Umbilical cord (tissue), 2 donors: ENCODE measurements at places on chromosomes 4 and X. TPM values are rescaled to one million over a fixed set of nuclear protein-coding genes. Genes with fewer than 3 reads are reported as not detected.

DNA sequence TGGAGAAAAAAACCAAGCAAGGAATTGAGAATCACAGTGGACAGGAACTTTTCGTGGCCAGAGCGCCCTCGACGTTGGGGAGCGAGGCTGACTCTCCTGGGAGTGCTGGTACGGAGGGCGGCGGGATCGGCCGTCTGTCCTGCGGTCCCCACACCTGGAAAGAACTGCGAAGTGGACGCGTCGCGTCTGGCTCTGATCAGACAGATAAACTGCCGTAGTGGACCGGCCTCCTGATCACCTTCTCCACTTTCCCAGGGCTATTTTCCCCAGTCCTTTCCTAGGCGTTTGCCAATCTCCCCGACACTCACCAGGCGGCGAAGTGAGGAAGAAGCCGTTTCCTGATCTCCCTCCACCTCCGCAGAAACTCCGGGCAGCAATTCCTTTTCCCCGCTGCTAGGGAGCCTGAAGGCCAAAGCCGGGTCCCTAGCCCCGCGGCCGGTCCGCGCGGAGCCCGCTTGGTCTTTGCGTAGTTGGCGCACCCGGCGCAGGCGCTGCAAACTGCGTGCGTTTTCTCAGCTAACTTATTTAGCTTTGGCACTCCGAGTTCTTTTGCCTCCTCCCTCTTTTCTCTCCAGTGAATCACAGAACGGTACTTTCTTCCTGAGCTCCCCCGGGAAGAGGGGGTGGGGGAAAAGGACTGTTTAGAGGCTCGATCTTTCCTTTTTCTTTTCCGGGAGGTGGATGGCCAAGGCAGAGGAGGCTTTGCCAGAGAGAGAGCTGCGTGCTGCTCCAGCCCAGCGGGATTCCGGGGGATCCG, at the start of gene ARSJ:
Gene ARSJ, minus strand, starts transcription at position 500 of the 757 bp plus-strand sequence. CDS start 813 bp downstream, outside the sequence.
- peak; percentile 81 for DNase-seq

DNA sequence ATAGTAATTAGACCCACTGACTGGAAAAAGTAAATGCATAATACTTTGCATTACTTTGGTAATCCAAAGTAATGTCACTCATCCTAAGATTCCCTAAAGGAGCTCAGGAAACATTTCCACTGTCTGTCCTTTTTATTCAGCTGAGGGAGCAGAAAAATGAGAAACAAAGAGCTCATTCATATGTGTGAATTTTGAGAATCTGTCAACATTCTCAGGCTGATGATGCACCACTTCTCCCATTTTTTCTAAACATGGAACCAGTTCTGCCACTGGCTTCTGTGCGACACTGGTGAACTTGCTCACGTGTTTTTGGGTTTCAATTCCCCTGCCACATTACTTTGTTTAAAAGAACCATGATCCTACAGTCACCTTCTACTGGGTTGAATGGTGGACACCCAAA, 28.4 kb upstream of the ADH7 start:
- DNase-seq = no peak

DNA sequence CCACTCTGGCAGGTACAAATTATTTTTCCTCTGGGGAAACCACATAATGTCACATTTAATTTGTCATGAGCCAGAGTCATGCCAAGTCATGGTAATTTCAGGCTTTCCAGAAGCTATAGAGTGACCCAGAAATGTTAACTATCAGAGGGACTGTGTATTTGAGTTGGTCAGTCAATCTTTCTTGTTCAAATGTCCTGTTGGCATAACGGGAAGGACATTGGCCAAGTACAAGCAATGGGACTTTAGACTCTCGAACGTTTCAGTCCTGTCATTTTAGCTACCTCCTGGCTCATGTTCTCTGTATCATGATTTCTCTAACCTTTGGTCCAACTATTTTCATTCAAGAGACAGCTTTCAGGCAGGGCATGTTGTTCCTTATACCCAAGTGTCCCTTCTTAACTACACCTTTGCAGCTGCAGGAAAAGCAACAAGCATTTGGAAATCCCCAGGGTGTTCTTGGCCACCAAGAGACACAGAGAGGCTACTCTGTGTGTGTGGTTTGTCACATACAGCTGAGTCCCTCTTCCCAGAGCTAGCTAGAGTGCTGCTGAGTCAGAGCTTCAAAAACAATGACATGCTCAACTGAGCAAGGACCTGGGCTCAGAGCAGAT, 142.6 kb downstream of the EGF start:
- no peak for DNase-seq

- DNase-seq = no peak
Measured at GRCh38 chrX:153557618-153558355, 40.3 kb downstream of the ATP2B3 start.

- no peak for DNase-seq
Measured at GRCh38 chr4:17112292-17112659, 213.8 kb upstream of the LDB2 start.

Gene AKAP17A
- 14.0 TPM for total RNA-seq

- DNase-seq = no peak
Measured at GRCh38 chr4:121190389-121190788, 26.3 kb upstream of the TNIP3 start.

- DNase-seq = no peak
Measured at GRCh38 chrX:134418317-134419113, 41.5 kb upstream of the HPRT1 start.

Gene USP27X
- 2.4 TPM for total RNA-seq

- DNase-seq = no peak
Measured at GRCh38 chrX:2342281-2342688, 158.5 kb downstream of the DHRSX start.

- DNase-seq = no peak
Measured at GRCh38 chr4:176198316-176198903, 3.0 kb upstream of the SPATA4 start.

Gene TEX13A
- total RNA-seq = not detected

Gene RBM47
- 15.9 TPM for total RNA-seq

GRCh38 chr4:26856906-26857277, 3.7 kb upstream of the STIM2 start:
- DNase-seq = no peak

Gene TRMT10A
- total RNA-seq = 44.8 TPM

DNA sequence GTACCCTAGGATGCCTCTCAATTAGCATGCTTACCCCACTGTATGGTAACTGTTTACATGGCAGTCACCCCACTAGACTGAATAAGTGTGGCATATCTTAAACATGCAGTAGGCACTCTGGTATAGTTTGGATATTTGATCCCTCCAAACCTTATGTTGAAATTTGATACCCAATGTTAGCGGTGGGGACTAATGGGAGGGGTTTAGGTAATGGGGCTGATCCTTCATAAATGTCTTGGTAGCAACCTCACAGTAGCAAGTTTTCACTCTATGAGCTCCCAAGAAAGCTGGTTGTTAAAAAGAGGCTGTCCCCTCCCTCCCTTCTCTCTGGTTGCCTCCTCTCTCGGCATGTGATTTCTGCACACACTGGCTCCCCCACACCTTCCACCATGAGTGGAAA, 10.1 kb downstream of the TMEM150C start:
- DNase-seq = no peak

GRCh38 chr4:12949719-12950490, 534.2 kb downstream of the RAB28 start:
- DNase-seq = no peak

- no peak for DNase-seq
Measured at GRCh38 chr4:157674699-157675098, 454.2 kb downstream of the GRIA2 start.

DNA sequence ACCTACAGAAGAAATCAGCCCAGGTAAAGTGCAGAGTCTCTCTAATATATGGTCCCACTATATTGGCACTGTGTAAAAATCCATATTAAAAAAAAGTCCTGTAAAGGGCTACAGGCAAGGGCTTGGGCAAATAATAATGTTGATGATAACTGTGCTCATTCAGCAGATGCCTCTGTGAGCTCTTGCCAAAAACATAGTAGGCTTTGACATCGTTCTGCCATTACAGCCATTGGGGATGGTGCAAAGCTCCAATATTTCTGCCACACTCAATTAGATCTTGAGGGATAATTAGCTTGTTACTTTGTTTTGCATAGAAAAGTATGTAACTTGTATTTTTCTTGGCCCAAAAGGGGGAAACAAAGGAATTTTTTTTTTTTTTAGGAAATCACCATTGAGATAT, 645.5 kb upstream of the FAM241A start:
- DNase-seq = no peak

- no peak for DNase-seq
Measured at GRCh38 chrX:109822861-109823260, 89.8 kb upstream of the ACSL4 start.

DNA sequence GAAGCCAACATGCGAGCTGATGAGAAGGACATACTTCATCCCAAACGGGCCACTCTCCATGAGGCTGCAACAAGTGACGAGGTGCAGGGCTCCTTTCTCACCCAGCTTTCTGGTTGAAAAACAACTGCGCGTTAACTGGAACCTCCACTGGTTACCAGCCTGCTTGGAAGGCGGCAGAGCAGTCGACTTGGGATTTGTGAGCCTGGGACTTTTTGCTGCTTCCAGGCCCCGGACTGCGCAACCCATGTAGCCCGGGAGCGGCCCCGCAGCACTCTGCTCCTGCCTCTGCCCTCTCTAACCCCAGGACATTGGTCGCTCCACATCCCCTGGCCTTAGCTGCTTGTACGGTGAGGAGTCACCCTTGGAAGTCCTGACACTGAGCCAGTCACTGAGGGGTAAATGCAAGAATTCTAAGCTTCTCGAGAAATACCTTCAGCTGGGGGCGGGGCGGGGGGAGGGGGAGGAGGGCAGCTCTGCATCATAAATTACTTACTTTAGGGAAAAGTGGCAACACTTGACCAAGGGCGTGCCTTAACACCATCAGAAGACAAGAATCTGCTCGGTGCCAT, 72.7 kb downstream of the MTMR1 start:
- DNase-seq = no peak

- no peak for DNase-seq
Measured at GRCh38 chr4:184895012-184895695, 69.4 kb upstream of the ACSL1 start.

GRCh38 chr4:84753321-84753972, 170.5 kb downstream of the CDS1 start:
- DNase-seq = no peak

Gene KIF4A
- 0.24 TPM for total RNA-seq

Gene AMBN
- 7.9 TPM for total RNA-seq
